ENCODE measurements at places on chromosomes 11 and 22.

GRCh38 chr11:109958821-109959166 is 134.4 kb upstream of the ZC3H12C start:
- DNase-seq: no peak

DNA sequence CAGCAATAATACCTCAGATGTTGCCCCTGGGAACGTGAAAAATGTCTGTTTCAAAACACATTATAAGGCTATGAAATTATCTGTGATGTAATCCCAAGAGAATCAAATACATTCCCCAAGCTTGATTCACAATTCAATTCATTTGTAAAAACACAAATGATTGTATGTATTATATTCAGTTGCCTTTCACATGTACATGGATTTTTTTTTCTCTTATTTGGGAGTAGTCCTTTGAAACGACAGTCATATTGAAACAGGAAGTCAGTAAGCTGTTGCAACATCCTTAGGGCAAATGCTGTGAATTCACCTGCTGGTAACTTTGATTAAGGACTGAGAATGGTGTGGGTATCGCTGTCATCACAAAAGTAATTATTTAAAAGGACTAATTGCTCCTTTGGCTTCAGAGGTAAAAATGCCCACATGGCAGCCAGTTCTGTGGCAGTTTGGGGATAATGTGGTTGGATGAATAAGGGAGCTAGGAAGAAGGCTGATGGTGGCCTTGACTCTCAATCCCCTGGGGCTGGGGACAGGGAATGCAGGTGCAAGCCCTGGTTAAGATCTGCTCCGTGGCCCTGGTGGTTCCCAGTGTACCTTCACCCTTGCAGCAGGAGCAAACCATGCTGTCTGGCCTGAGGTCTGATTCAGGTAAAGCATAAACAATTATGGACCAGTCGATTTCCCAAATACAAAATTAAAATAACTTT is 13.2 kb downstream of the EHF start:
- peak; percentile 19 for DNase-seq

DNA sequence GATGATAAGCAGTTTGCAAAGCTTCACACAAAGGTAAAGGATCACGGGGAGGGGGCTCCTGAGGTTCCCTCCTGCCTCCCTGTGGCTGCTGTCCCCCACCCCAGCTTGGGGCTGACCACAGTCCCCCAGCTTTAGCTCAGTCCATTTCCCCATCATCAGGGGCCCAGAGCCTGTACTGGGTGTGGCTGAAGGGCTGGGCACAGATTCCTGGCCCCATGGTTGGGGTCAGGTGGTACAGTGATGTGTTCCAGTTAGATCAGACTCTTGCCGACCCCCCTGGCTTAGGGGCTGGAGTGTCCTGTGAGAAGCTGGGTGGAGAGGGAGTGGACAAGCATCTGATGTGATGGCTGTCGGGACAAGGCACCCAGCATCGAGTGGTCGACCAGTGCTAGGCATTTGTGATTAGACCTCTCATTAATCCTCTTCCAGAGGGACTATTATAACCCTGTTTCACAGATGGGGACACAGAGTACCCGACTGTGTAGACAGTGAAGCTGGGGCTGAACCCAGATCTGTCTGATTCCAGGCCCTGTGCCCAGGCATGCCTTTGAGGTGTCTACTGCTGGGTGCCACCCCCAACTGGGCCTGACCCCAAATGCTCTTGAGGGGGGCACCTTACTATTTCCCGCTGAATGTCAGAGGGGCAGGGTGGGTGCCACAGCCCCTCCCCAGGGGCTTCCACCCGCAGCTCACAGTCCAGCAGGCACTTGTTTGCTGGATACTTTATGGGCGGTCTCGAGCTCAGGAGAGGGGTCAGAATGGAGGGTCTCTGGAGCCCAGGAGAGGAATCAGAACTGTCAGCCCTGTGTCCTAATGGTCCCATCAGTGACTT is 4.3 kb downstream of the SHANK3 start:
- no peak for DNase-seq

- no peak for DNase-seq
Observed at GRCh38 chr22:21858025-21858764, 9.2 kb downstream of the MAPK1 start.

- DNase-seq: no peak
Observed at GRCh38 chr11:71472357-71472885, 19.4 kb downstream of the NADSYN1 start.

- DNase-seq: no peak
Observed at GRCh38 chr11:70466154-70466553, 67.8 kb downstream of the CTTN start.

- no peak for DNase-seq
Observed at GRCh38 chr11:119254239-119254638, 48.1 kb downstream of the CBL start.

- DNase-seq: no peak
Observed at GRCh38 chr11:47111318-47111804, 65.3 kb downstream of the ARFGAP2 start.

Measured in bone marrow (tissue), 2 donors.